AG09309 (cell line): ENCODE measurements at places on chromosomes 7 and 10.

DNA sequence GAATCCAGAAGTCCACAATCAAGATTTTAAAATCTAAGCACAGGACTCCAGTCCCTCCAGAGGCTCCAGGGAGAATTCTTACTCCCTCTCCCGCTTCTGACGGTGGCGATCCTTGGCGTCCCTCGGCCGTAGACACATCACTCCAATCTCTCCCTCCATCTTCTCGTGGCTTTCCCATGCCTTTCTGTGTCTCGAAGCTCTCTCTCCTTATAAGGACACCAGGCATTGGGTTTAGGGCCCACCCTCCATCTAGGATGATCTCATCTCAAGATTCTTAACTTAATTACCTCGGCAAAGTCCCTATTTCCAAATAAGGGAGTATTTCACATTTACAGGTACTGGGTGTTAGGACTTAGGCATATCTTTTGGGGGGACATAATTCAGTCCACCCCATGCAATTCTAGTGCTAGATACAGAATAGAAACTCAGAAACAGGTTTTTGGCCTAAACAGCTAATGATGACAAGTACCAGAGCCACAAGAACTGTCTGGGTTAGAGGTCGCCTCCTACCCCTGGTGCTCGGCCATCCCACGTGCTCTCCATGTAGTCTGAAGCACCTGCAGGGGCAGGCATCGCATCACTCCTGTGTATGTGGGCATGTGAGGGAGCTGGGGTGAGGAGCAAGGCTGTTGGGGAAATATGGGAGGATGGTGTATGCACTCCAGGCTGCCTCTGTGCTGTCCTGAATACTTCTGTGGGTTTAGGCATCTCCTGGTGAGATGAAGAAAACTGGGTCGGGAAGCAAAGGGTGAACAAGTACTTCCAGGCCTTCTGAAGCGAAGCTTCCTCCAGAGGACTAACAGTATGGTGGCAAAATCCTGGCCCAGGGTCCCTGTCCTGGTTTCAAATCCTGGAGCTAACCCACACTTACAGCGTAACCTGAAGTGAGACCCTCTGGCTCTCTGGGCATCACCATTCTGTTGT is 298.3 kb upstream of the ZMIZ1 start:
- no peak for DNase-seq

GRCh38 chr7:103143868-103144267 is 5.0 kb downstream of the NAPEPLD start:
- DNase-seq: no peak

DNA sequence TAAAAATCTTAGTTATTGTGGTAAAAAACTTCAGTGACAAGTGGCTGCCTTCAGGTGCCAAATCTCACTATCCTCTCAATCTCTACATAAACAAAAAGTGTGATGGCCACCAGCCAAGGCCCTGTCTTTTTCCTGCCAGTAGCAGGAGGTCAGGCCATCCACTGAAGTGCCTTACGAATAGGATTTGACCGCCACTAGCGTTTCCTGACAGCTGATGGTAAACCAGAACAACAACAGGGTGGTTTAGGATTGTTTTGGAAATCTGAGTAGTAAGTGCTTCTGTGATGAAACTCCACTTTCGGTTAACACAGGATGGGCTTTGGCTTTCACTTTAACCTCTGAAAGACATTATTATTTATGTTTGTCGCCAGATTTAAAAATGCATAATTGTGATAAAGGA is 55.7 kb upstream of the OGDHL start:
- no peak for DNase-seq

GRCh38 chr10:121392657-121393056 is 205.6 kb downstream of the FGFR2 start:
- DNase-seq: no peak
